Cardiac fibroblast (primary cell): ENCODE measurements at places on chromosomes 5 and 9.

GRCh38 chr9:125630436-125630835 is 76.6 kb downstream of the MAPKAP1 start:
- DNase-seq, result no peak

- no peak for DNase-seq
Measured at GRCh38 chr5:170941788-170942187, 80.0 kb downstream of the RANBP17 start.

- peak; percentile 55 for DNase-seq
Measured at GRCh38 chr5:125487231-125487630, 740.8 kb upstream of the ZNF608 start.

DNA sequence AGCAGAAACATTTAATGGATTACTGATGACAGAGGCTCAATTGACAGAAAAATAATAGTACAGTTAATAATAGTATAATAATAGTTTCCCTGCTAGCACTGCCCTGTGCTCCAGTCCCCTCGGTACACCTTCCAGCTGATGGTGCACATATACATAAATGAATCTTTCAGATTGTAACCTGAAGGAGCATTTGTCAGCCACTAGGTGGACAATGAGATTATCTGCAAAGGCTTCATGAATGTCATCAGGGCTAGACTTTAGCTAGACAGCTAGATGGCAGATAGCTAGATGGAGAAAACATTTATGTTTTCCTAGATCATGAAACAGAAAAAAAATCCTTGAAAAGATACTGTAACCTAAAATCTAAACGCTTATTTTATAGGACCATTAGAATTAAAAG is 304.4 kb upstream of the SMC2 start:
- DNase-seq, result peak; percentile 5

- DNase-seq, result no peak
Measured at GRCh38 chr9:89732295-89732938, 127.6 kb downstream of the GADD45G start.

DNA sequence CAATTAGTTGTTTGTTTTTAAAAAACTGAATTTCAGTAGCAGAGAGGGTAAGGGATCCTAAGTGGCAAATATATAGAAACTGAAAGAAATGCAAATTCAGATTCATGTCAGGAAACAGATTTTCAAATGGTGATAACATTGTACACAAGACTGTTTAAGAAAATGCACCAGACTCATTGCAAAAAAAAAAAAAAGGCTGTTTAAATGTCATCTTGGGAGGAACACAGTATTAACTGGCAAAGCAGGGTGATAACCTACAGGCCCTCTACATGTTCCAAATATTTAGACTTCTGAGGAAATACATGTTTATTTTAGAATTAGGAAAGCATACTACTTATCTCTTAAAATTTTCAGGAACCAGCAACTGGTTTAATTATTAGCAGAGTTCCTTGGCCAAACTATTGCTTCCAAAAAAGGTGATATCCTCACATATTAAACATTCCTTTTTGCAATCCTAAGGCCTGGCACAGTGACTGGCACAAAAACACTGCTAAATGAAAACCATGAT is 114.5 kb downstream of the TSSK1B start:
- DNase-seq, result no peak

GRCh38 chr9:38432922-38433510 is 8.8 kb upstream of the IGFBPL1 start:
- DNase-seq, result peak; percentile 60

GRCh38 chr5:103057208-103058130 is 62.5 kb downstream of the GIN1 start:
- DNase-seq, result peak; percentile 44

GRCh38 chr5:62371409-62371808 is 32.3 kb downstream of the DIMT1 start:
- DNase-seq, result no peak

DNA sequence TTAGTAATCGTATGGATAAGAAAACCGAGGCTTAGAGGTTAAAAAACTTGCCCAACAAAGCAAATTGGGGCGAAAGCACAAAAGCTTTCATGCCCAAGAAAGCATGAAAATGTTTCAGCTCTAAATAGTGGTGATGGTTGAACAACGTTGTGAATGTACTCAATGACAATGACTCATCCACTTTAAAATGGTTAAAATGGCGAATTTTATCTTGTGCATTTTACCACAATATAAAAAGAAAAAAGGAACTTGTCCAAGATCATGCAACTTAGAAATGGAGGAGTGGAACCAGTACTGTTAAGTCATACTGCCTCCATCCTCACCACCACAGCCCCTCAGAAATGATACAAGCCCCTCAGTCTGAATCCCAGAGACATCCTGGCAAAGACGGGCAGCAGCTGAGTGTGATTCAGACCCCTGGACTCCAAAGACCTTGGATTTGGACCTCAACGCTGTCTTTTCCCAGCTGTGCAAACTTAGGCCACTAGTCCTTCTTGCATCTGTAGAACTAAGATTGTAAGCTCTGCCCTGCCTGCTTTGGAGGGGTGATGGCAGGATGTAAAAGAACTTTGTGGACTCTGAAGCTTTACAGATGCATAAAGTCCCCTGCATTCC is 158.4 kb downstream of the GABBR2 start:
- DNase-seq, result peak; percentile 19

DNA sequence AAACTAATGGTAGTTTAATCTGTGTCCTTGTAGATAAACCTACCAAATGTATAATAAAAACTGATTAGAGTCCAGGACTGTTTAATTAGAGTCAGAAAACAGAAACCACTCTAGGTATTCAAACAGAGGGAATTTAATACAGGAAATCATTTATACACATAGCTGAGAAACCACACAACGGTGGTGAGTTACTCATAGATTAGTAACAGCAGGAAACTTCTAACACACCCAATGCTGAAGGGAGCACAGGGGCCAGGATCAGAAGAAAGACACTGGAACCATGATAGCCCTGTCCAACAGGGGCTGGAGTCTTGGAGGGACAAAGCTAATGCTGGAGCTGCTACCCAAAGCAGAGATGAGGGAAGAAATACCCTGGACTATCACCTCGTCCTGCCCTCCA is 321.0 kb downstream of the ACTL7B start:
- peak; percentile 36 for DNase-seq

- no peak for DNase-seq
Measured at GRCh38 chr5:159106193-159106568, 6.5 kb upstream of the EBF1 start.

GRCh38 chr9:88925481-88925880 is 65.8 kb upstream of the S1PR3 start:
- no peak for DNase-seq

DNA sequence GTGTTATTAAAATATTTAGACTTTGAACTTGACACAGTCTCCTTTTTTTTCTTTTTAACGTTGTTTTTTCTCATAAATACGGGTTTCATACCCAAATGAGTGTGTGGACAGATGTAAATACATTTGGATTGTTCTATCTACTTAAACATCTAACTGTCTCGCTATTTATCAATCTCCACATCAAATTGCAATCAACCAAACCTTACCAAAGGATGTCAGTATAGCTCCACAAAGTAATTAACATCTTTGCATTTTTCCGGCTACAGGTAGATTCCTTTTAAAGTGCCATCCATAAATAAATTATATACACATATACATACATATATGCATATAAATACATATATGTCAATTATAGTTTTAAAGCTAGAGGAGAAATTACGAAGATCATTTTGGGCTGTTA is 705 bp upstream of the CDH10 start:
- DNase-seq, result no peak

- DNase-seq, result no peak
Measured at GRCh38 chr9:79600466-79600865, 28.7 kb downstream of the TLE4 start.

DNA sequence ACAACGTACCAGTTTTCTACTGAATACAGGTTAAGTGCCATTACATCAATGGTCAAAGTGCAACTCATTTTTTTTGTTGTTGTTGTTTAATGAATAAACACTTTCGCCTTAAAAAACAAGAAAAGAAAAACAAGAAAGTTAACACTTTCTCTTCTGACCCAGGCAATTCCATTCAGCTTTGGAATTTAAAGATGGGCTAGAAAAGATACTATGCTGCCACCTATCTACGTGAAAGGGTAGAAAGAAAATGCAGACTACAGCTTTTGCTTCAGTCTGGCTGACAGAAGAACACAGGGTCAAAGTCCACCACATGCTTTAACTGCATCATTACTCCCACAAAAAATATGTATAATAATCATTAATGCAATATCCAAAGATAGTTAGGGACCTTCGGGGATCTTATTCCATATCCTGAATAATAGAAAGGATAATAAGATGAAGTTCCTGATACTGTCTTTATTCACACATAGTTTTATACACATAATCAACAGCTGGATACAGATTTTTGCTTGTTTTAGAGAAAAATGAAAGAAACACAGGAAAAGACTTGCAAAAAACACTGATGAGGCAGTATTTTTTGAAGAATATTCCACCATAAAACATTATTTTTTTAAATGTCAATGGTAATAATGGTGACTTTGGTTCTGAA is 40.4 kb downstream of the ZDHHC21 start:
- peak; percentile 48 for DNase-seq

DNA sequence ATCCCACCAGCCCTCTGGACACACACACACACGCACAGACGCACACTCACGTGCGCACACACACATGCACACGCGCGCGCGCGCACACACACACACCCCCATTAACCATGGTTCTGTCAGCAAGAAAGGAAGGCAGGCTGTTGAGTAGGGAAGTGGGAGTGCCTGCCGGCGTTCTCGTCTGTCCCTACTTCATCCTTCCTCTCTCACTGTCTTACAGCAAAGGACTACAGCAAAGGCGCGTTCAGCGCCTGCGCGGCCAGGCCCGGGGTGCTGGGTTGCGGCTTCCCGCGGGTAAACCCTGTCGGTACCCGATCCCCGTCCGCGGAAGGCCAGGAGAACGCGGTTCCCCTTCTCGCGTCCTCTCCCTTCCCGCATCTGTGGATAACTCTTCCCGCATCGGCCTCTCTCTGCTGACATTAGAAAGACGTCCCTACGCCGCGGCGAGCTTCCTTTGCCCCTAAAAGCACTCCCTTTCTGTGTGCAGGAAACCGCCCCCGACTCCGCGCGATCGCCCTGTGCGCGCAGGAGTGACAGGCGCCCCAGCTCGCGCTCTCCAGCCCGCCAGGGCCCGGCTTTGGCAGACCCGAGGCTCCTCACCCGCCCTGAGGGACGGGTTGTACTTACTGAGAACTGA is 219.2 kb downstream of the AGTPBP1 start:
- peak; percentile 64 for DNase-seq

- no peak for DNase-seq
Measured at GRCh38 chr5:111172504-111172903, 51.7 kb upstream of the CAMK4 start.

- no peak for DNase-seq
Measured at GRCh38 chr9:12272471-12273120, 420.6 kb upstream of the TYRP1 start.

DNA sequence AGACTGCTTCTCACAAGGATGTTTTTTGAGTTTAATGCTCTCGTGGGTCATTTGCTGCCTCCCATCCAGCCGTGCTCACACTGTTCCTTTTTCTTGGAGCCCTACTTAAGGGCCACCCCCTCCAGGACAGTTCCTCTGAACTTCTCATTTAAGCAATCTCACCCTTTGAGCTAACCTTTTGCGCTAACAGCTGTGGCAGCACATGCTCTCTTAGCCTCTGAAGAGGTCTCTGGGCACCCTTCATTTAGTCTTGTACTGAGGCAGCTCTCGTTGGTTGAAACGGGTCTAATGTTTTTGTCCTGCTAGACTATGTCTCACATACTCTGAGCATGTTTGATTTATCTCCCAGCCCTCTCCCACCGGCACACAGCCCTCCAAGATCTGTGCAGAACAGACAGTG is 11.8 kb downstream of the ALDH1B1 start:
- no peak for DNase-seq

- DNase-seq, result no peak
Measured at GRCh38 chr5:176693477-176693851, 46.2 kb downstream of the TSPAN17 start.

DNA sequence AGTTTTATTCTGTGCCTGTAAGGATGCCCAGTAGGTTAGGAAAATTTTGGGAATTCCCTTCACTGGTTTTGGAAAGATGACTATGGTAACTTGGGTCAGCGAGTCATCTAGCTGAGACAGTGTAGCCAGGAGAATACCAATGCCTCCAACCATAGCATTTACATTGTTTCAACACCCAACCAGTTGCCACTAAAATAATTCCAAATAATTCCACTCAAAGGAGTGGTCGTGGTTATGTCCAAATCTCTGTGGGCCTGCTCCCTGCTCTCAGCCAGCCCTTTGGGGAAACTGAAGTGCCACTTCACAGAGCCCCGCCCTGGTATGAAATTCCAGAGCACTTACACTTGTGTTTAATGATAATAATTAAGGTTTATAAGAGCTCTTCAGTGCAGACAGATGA is 310.5 kb downstream of the PLK2 start:
- DNase-seq, result no peak

DNA sequence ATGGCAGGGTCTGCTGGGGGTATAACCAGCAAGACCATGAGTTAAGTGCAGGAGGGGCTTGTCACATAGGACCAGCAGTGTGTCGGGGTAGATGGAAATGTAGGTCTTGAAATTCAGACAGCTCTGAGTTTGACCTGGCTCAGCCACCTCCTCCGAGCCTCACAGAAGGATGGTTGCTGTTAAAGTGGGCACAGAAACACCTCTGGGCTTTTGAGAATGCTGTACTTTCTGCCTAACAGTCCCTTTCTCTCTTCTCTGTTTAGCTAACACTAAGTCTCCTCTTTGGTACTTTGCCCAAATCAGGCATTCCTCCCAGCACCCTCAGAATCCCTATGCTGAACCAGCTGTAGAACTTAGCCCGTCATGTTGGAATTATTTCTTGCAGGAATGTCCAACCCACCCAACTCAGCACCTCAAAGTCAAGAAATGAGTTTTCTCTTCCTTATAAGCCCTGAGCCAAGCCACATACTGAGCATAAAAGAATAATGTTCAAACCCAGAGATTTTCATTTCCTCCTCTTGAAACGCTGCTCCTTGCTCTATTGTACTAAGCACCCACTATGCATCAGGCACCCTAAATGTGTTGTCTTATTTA is 41.7 kb upstream of the MATR3 start:
- no peak for DNase-seq

GRCh38 chr9:86077276-86077675 is 22.1 kb downstream of the GOLM1 start:
- DNase-seq, result no peak

DNA sequence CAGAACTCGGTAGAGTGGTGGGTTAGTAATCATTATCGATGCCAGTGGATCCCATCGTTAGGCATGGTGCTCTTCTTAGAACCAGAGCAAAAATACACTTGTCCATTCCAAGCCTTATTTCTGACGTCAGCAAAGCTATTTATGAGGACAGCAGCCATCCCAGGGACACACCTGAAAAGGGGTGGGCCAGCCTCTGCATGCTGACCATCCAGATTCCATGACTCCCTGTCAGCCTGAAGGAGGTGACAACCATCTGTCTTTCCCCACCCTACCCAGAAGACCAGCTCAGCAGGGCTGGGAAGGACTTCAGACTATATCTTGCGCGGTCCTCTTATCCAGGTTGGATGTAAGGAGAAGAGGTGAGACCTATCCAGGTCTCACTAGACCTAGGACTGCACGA is 5.7 kb upstream of the NIPAL4 start:
- no peak for DNase-seq

- DNase-seq, result peak; percentile 98
Measured at GRCh38 chr9:88776717-88777497, 214.4 kb upstream of the S1PR3 start.

GRCh38 chr9:93364734-93365426 is 86.6 kb upstream of the FAM120A start:
- DNase-seq, result no peak

- DNase-seq, result peak; percentile 6
Measured at GRCh38 chr5:168106008-168106761, 185.3 kb upstream of the WWC1 start.
